ENCODE measurements at places on chromosomes 7 and 10. TPM values are rescaled to one million over a fixed set of nuclear protein-coding genes. Genes with fewer than 3 reads are reported as not detected.

GRCh38 chr10:127142136-127142535, 54.3 kb downstream of the INSYN2A start:
- H3K4me3 ChIP-seq, result no peak overlapping the region
- no peaks in the 10 kb centered on the region for H3K27me3 ChIP-seq
- peaks cover 18% of the 10 kb centered on the region for H3K4me1 ChIP-seq
- DNase-seq, result no peak
- H3K27ac ChIP-seq, result no peak overlapping the region

DNA sequence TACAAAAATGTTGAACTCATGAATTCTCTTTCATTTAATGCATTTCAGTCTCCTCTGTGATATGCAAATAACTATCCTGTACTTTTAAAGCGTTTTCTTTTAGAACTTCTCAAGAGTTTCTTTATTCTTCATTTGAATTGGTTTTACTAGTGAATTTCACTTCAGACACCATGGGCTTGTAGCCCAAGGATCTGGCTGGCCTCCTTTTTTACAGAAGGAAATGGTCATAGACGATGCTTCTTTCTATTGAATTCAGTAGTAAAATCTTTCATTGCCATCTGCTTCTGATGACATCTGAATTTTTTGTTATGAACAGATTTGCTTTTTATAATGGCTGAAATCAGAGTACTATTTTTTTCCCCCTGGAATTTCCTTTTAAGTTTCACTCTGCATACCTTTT, 135.2 kb upstream of the ETV1 start:
- peaks cover 3% of the 10 kb centered on the region for H3K4me1 ChIP-seq
- H3K4me3 ChIP-seq, result no peak overlapping the region
- no peak for DNase-seq
- H3K27me3 ChIP-seq, result no peaks in the 10 kb centered on the region
- no peak overlapping the region for H3K27ac ChIP-seq

- no peak overlapping the region for H3K4me3 ChIP-seq
- peaks cover 3% of the 10 kb centered on the region for H3K4me1 ChIP-seq
- no peak for DNase-seq
- H3K27ac ChIP-seq, result no peak overlapping the region
- H3K27me3 ChIP-seq, result no peaks in the 10 kb centered on the region
Observed at GRCh38 chr7:106729720-106730385, 68.9 kb upstream of the CCDC71L start.

- peaks cover 2% of the 10 kb centered on the region for H3K4me1 ChIP-seq
- H3K27me3 ChIP-seq, result no peaks in the 10 kb centered on the region
- no peak overlapping the region for H3K4me3 ChIP-seq
- no peaks in the 10 kb centered on the region for H3K36me3 ChIP-seq
Observed at GRCh38 chr10:27730041-27730440, 15.6 kb downstream of the MKX start.

DNA sequence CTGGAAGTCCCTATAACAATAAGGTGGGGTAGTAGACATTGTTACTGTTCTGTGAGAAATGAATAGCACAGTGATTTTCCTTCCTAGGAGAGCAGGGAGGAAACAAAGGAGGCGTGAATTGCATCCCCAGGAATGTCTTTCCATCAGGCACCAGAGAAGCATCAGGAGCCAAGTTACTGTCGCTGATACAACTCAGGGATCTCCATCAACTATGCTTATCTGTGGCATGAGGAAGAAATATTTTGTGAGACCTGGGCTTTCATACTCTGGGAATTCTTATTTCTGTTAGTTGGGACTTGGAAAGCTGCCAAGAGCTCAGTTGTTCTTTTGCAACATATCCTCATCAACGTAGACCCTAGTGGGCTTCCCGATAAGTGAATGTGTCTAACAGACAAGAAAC, 622.3 kb downstream of the SUGCT start:
- no peak overlapping the region for H3K27ac ChIP-seq
- no peaks in the 10 kb centered on the region for H3K27me3 ChIP-seq
- no peak overlapping the region for H3K4me3 ChIP-seq
- no peaks in the 10 kb centered on the region for H3K36me3 ChIP-seq
- DNase-seq, result no peak
- H3K4me1 ChIP-seq, result no peaks in the 10 kb centered on the region

DNA sequence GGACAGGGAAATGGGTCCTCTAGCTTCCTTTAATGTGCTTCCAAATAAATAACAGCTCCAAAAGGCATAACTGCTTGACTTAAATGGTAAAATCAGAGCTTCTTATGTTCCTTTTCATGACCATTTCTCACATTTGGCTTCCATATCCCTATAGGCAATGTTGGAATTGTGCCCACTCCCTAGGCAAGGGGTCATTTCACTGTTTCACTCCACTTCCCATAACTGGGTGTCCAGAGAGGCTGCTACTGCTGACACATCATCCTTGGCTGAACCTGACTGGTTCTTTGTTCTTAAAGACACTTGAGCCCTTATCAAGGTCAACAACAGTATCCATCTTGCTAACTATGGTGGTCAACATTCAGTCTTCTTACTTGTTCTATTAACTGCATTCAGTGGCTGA, 37.1 kb downstream of the PRTFDC1 start:
- no peak overlapping the region for H3K4me3 ChIP-seq
- H3K4me1 ChIP-seq, result no peaks in the 10 kb centered on the region
- no peaks in the 10 kb centered on the region for H3K27me3 ChIP-seq
- no peak for DNase-seq
- H3K27ac ChIP-seq, result no peak overlapping the region
- H3K36me3 ChIP-seq, result no peaks in the 10 kb centered on the region

- H3K27me3 ChIP-seq, result no peaks in the 10 kb centered on the region
- H3K36me3 ChIP-seq, result no peaks in the 10 kb centered on the region
- H3K27ac ChIP-seq, result no peak overlapping the region
- no peak for DNase-seq
- no peaks in the 10 kb centered on the region for H3K4me1 ChIP-seq
Observed at GRCh38 chr10:90168244-90168643, 466.9 kb downstream of the KIF20B start.

DNA sequence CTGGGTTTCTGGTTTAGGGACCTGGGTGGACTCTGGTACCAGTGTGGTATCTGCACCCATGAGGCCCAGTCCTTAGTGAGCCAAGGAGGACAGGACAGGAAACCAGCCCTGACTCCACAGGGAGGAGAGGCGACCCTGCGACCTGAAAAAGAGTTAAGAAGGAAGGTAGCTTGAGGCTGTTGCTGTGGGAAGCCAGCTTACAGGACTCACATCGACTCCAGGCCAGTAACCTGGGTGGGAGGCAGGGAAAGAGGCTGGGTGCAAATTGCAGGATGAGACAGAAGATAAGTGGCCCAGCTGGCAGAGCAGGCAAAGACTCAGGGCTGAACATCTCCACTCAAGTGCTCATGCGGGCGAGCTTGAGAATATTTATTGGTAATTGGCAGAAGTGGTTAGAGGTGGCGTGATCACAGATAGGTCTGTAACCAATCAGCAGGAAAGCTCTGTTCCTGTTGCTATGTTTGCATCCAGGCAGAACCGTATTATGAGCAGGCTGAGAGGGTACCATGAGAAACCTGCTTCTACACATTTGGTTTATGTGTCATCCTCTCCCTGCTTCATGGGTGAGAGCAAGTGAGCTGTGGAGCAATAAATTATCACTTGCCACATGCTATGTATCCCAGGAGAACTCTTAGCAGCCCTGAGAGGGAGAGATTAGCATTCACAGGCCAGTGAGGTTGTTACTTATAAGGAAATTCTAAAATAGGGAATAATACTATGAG, 11.0 kb downstream of the TLL2 start:
- H3K4me1 ChIP-seq, result no peaks in the 10 kb centered on the region
- no peak overlapping the region for H3K27ac ChIP-seq
- no peaks in the 10 kb centered on the region for H3K36me3 ChIP-seq
- DNase-seq, result no peak

- H3K4me1 ChIP-seq, result no peaks in the 10 kb centered on the region
- no peak for DNase-seq
- H3K4me3 ChIP-seq, result no peak overlapping the region
- H3K27me3 ChIP-seq, result no peaks in the 10 kb centered on the region
Observed at GRCh38 chr7:126419047-126419446, 833.7 kb downstream of the GRM8 start.

DNA sequence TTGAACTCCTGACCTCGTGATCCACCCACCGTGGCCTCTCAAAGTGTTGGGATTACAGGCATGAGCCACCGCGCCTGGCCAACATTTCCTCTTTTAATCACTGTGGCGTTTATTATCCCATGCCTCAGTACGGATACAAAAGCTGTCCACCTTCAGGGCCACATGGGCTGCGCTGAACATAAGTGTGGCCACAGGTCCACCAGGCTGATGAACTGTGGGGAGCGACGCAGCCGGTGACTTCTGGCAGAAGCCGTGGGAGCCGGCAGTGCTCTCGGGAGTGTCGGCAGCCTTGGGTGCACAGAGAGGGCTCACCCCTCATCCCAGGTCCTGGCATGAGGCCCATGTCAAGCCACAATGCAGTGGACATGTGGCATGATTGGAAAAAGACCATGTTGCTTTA, 223.6 kb downstream of the TNS3 start:
- H3K4me3 ChIP-seq, result no peak overlapping the region
- H3K36me3 ChIP-seq, result no peaks in the 10 kb centered on the region
- H3K27me3 ChIP-seq, result peaks cover 2% of the 10 kb centered on the region
- no peaks in the 10 kb centered on the region for H3K4me1 ChIP-seq

- no peaks in the 10 kb centered on the region for H3K4me1 ChIP-seq
- H3K4me3 ChIP-seq, result no peak overlapping the region
- H3K36me3 ChIP-seq, result no peaks in the 10 kb centered on the region
- no peak for DNase-seq
- no peaks in the 10 kb centered on the region for H3K27me3 ChIP-seq
- no peak overlapping the region for H3K27ac ChIP-seq
Observed at GRCh38 chr10:87054373-87055295, 34.5 kb downstream of the FAM25A start.

DNA sequence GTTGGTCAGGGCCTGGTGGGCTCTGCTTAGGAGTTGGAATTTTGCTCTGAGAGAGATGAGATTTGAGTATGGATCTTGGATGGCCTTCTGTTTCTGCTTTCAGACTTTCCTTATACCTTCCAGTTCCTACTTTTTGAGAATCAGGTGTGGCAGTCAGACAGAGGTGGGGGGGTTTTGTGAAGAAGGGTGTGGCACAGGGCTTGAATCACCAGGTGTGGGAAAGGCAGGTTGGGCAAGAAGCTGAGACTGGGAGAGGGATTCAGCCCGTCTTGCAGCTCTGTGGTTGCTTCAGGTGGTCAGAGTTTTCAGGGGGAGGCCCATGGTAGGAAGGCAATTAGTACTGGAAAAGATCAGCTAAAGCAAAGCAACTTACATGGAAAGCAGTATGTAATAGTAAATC, 340.2 kb downstream of the LRMDA start:
- H3K4me1 ChIP-seq, result peaks cover 4% of the 10 kb centered on the region
- no peak overlapping the region for H3K4me3 ChIP-seq
- peaks cover 2% of the 10 kb centered on the region for H3K27me3 ChIP-seq
- H3K36me3 ChIP-seq, result no peaks in the 10 kb centered on the region

GRCh38 chr10:49534670-49535381, 4.1 kb downstream of the ERCC6 start:
- peaks cover 4% of the 10 kb centered on the region for H3K4me1 ChIP-seq
- H3K36me3 ChIP-seq, result no peaks in the 10 kb centered on the region
- H3K27me3 ChIP-seq, result peaks cover 3% of the 10 kb centered on the region
- H3K27ac ChIP-seq, result no peak overlapping the region
- DNase-seq, result no peak
- H3K4me3 ChIP-seq, result no peak overlapping the region

- DNase-seq, result no peak
- H3K36me3 ChIP-seq, result no peaks in the 10 kb centered on the region
- peaks cover 5% of the 10 kb centered on the region for H3K27me3 ChIP-seq
- H3K27ac ChIP-seq, result no peak overlapping the region
Observed at GRCh38 chr7:24879291-24879690, 100.7 kb downstream of the OSBPL3 start.

DNA sequence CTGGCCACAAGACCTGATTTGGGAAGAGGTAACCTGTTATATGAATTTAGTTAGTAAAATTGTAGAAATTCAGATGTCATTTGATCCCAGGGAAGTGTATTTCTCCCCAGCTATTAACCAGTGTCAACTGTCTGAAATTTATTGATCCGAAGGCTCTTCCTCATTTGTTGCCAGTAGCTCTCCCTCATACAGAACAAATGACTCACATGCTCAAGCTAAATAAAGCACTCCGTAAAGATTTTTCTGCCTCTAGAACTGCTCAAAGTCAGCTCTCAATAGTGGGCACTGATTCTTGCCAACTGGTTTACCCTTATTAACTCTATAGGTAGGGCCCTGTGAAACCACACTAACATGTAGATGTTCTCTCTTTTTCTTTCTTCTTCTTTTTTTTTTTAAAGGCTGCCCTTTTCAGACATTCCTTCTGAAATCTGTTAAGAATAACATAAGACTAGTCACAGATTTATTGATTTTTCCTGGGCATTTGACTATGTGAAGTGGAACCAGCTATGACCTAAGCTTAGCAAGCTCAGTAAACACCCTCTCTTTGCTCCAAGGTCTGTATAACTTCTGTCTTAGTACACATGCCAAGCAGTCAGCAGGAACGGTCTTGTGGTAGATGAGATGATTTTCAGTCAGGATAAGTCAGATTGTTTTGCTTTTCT, 21.8 kb downstream of the RPA3 start:
- no peaks in the 10 kb centered on the region for H3K27me3 ChIP-seq
- H3K4me3 ChIP-seq, result peak overlapping the region; percentile 48
- H3K27ac ChIP-seq, result peak overlapping the region; percentile 89
- H3K36me3 ChIP-seq, result peaks cover 5% of the 10 kb centered on the region
- no peak for DNase-seq

- DNase-seq, result no peak
- H3K27ac ChIP-seq, result no peak overlapping the region
- peaks cover 18% of the 10 kb centered on the region for H3K4me1 ChIP-seq
- H3K36me3 ChIP-seq, result peaks cover 21% of the 10 kb centered on the region
- H3K27me3 ChIP-seq, result peaks cover 2% of the 10 kb centered on the region
- H3K4me3 ChIP-seq, result no peak overlapping the region
Observed at GRCh38 chr7:50513166-50513871, 51.9 kb downstream of the DDC start.

DNA sequence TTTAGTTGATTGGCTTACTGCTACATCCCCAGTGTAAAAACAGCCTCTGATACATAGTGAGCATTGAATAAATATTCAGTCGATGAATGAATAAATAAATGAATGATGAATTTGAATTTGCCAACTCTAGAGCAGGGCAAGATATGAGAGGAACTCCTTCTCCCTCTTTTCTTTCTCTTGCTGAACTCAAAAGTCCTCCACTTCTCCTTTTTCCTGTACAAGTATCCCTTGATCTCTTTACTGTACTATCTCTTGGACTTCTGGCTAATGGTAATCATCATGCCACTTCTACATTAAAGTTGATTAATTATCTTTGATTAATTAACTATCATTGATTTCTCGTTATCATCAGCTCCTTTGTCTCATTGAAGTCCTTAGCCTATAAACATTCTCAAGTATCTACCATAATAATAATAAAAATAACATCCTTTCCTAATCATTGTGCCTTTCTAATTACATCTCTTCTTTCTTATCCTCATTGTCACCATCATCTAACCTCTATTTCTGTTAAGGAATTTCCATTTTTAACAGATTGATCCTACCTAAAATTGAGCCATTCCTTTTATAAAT, 10.6 kb downstream of the CPED1 start:
- no peak overlapping the region for H3K4me3 ChIP-seq
- H3K27ac ChIP-seq, result no peak overlapping the region
- H3K4me1 ChIP-seq, result no peaks in the 10 kb centered on the region
- H3K36me3 ChIP-seq, result no peaks in the 10 kb centered on the region

Gene KAZALD1
- 0.59 TPM for total RNA-seq

Gene ADGRA1
- 9.1 TPM for total RNA-seq

Gene AOAH
- total RNA-seq, result not detected

Gene CALHM1
- total RNA-seq, result not detected

Gene ARPC1A
- 173 TPM for total RNA-seq

Gene RSU1
- 59.4 TPM for total RNA-seq

Gene PRPS1L1
- total RNA-seq, result not detected

Gene SMO
- 5.9 TPM for total RNA-seq

Gene HERPUD2
- total RNA-seq, result 28.2 TPM

Gene ARMH3
- 48.1 TPM for total RNA-seq

Gene CDH23
- 2.0 TPM for total RNA-seq

Gene FAM25G
- not detected for total RNA-seq
